GOT3 (cell line): ENCODE measurements at places on chromosomes 11 and 22.

GRCh38 chr11:125922156-125922555, 17.8 kb downstream of the DDX25 start:
- no peak for DNase-seq

DNA sequence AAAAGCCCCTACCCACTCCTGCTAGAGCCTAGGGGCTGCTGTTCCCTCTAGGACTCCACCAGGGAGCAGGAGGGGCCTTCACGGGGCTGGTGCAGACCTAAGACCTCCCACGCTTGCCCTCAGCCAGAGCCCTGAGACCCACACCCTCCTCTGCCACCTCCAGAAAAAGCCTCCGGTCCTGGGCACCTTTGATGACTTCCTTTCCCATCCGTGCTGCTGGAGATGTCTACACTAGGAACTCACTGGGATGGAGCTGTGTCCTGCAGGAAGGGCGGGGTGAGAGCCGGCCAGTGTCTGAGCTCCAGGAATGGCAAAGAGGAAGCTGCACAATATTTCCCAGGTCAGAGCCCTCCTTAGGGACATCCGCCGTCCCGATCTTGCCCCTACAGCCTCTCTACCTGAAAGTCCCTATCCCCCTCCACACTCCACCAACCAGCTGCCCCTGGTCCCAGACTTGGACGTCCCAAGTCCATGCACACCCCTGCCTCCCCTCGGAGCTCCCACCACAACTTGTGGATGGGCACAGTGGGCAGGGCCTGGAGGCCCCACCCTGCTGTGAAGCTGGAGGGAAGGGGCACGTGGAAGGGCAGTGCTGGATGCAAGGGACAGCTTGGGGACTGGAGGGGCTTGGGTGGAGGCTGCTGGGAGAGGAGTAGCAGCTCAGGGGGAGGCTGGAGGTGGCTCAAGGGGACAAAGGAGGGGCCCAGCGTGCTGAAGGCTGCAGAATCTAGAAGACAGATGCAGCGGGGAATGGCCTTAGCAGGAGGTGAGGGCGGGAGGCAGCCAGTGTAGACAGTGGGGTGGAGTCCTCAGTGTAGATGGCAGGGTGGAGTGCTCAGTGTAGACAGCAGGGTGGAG, 13.5 kb upstream of the LRP5 start:
- no peak for DNase-seq

DNA sequence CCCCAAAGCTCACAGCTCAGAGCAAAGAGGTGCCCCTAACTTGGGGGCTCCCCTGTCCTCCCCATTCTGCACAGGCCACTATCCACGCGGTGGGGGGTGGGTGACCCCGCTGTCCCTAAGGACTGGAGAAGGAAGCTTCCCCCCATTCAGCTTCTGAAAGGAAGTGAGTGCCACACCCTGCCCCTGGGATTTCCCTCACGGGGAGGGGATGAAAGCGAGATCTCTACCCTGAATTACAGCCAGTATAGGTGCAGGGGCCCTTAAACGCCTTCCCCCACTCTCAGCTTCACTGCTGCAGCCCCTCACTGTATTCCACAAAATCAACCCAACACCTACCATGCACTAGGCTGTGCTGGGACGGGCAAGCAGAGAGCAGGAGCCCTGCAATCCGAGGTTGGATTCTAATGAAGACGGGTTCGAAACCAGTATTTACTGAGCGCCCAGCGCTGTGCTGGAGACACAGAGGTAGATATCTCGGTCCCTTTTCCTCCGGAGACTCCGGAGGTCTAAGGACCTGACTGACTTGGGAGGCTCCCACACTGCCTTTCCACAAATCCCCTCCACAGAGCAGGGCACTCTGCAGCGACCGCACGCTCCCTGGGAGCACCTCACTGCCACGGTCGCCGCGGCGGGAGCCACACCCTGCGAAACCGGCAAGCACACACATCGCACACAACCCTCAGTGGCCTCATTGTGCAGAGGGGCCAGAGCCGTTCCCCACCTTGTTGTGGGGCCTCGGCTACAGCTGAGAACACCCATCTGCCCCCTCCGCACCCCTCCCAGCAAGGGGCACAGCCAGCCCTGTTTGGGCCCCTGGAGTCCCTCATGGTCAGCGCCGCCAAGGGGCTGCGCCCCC, 1.8 kb downstream of the AHNAK start:
- no peak for DNase-seq

DNA sequence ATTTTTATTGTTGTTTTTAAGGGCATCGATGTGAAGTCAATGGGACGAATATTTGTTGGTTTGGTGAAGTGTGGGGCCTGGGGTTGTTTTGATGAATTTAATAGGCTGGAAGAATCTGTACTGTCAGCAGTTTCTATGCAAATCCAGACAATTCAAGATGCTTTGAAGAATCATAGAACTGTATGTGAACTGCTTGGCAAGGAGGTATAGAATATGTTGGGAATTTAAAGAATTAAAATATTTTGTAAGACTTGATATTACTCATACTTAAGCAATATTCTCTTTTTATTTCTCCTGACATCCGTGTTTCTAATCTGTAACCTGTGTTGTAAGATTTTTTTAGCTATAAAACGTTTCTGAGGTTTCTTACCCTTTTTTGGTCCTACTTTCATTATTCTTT, 61.6 kb downstream of the DYNC2H1 start:
- no peak for DNase-seq

- DNase-seq: no peak
Observed at GRCh38 chr11:90251599-90251998, 28.8 kb upstream of the CHORDC1 start.

- DNase-seq: no peak
Observed at GRCh38 chr11:13294771-13295579, 17.4 kb downstream of the BMAL1 start.

GRCh38 chr11:6040874-6041273, 10.3 kb upstream of the OR56A1 start:
- no peak for DNase-seq

GRCh38 chr22:31692186-31692886, 30.3 kb upstream of the PISD start:
- DNase-seq: no peak

GRCh38 chr11:61460474-61460881, 30.6 kb downstream of the SDHAF2 start:
- no peak for DNase-seq

- no peak for DNase-seq
Observed at GRCh38 chr22:39814899-39815298, 78.7 kb downstream of the ENTHD1 start.
